ENCODE measurements at places on chromosomes 3 and 15.

DNA sequence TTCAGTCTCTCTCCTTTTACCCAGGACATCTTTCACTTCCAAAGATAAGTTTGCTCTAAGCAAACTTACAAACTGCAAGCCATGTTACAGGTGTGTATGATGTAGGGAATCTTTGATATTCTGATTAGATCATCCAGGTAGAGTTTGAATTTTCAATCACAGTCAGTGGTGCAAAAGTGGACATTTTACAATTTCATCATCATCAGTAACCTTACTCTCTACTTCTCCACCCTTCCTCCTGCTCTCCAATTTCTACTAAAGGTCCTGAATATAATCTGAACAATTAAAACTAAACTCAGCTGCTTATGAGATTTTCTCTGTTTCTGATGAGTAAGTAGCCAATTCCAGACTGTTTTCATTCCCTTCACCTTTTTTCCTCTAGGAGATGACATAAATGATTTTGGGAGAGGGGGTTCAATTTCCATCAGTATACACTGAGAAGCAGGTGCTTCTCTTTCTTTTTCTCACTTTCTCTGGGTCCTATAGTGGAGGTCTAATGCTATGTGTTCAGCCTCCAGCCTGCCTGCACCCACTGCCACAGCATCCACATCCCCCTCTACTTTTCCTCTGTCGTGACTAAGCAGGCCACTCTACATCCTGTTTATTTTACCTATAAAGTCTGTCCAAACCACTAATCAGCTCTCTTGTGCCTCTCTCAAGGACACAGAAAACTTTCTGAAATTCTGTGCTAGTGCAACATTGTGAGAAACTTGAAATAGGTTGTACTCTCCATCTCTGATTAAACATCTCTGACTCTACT lies 27.6 kb downstream of the SUCNR1 start:
- no peak for DNase-seq

- peak; percentile 80 for DNase-seq
Observed at GRCh38 chr3:124887177-124887931, at the start of gene ITGB5. ITGB5 (minus strand) TSS chr3:124887365; CDS start chr3:124887000, 365 bp downstream.

DNA sequence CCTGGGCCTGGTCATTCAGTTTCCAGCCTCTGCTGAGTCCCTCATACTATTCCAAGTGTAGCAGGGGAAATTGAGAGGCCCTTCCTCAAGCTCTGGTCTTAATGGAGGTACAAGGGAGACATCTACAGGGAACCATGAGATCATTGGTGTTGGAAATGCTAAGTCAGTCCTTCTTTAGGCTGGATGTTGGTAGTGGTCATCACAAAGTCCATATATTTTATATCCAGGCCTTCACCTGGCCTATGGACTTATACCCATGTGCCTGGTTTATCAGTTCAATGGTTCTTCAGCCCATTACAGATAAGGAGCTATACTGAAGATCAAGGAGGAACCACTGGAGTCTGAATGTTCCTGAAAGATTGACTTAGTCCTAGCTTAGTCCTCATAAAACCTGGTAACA lies 135.0 kb downstream of the STAG1 start:
- no peak for DNase-seq

DNA sequence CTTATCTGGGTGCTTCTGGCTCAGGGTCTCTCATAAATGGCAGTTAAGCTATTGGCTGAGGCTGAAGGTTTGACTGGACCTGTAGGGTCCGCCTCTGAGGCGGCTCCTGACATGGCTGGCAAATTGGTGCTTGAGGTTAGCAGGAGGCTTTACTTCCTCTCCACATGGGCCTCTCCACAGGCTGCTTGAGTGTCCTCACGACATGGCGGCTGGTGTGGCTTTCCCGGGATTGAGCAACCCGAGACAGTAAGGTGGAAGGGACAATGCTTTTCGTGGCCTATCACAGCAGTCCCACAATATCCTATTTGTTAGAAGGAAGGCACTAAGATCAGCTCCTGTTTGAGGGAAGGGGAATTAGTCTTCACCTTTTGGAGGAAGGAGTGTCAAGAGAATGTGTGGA lies 267.3 kb upstream of the LRRFIP2 start:
- no peak for DNase-seq

- no peak for DNase-seq
Observed at GRCh38 chr15:79769933-79770759, 126.7 kb downstream of the MTHFS start.
